Cortex of kidney (tissue), 1 donor: ENCODE measurements at places on chromosomes 7 and 10.

GRCh38 chr10:19546224-19546623 lies 270.0 kb upstream of the PLXDC2 start:
- no peak for DNase-seq

DNA sequence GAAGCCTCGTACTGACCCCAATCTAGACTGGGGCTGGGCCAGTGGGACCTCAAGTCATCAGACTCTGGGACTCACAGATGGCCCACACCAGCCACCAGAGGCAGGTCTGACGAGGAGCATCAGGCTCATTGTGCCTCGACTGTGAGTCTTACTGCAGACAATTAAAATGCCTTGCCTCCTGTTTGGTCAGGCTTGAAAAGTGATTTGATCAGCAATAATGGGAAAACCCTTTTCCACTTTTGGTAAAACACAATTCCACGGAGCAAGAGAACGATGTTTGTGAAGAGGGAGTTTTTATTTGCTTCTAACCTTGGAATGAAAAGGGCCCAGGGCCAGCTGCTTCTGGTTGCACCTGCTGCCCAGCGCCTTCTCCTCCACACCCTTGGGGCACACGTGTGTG lies 43.9 kb downstream of the C10orf143 start:
- DNase-seq: no peak

- no peak for DNase-seq
Measured at GRCh38 chr7:34718867-34719266, 60.8 kb downstream of the NPSR1 start.

- no peak for DNase-seq
Measured at GRCh38 chr7:98346515-98347069, 54.3 kb downstream of the BAIAP2L1 start.

- no peak for DNase-seq
Measured at GRCh38 chr7:151061213-151062110, 2.1 kb downstream of the SLC4A2 start.

- DNase-seq: no peak
Measured at GRCh38 chr7:135111379-135111778, 36.5 kb upstream of the TMEM140 start.

DNA sequence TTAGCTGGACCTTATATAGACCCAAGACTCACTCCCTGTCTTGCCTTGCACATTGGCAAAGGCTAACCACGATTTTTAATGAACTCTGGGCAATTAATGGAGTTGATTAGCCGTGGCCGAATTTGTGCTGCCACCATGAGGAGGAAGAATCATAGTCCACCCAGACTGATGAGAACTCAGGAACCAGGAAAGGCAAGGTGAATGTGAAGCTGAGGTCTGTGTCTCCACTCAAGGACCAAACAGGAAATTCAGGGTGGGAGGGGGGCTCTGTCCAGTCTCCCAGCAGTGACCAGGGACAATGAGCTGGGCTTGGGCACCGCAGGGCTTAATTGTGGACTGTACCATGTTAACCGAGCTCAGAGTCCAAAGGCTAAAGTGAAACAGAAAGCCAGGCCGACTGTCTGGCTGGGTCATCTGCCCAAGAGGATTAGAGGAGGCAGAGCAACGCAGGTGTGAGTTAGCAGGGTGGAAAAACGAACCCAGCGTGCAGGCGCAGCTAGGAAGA lies 127.0 kb upstream of the JCAD start:
- DNase-seq: no peak
